Cerebellar nuclear complex (tissue), 1 donor: ENCODE measurements at places on chromosomes 11 and 22.
A peak's percentile ranks its signal among the peaks of the same experiment; 100 is the strongest.

GRCh38 chr11:2662430-2663299 lies 37.1 kb downstream of the KCNQ1OT1 start:
- DNase-seq, result no peak

DNA sequence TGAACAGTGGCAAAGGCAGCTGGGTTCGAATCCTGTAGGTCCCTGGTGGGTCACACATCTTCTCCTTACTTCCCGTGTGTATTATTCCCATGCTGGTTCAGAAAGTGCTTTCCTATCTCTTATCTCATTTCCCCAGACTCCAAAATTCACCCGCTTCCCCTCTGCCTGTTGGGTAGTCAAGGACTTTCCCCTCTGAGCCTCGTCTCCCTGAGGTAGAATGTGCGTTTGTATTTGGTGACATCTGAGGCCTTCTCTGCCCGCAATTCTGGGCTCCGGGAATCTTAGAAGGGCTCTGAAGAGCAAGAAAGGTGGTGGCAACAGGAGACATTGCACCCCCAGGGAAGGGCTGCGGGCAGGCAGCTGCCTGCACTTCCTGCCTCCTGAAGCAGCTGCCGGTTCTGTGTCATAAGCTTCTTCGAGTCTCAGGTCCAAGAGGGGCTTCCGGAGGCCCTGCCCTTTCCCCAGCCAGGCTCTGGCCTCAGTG lies 5.9 kb downstream of the LRRC32 start:
- DNase-seq, result no peak

GRCh38 chr22:23219822-23220484 lies 39.6 kb downstream of the BCR start:
- DNase-seq, result no peak

GRCh38 chr22:38842512-38843200 lies 1.2 kb downstream of the NPTXR start:
- DNase-seq, result no peak

DNA sequence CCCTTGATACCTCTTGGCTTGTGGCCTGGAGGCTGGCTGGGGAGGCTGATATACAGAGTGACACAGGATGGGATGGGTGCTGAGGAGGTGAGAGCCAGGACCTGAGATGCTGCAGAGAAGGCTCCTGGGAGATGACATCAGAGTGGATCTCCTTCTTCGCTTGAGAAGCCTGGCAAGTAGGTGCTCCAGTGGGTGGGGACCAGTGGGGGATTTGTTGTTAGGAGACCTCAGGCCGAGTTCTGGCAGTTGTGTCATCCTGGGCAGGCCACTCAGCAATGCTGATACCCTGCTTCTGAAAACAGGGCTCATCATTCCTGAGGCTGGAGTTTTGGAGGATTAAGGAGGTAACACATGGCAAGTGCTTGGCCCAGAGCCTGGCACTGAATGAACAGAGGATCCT lies 1.9 kb upstream of the NDUFV1 start:
- no peak for DNase-seq

DNA sequence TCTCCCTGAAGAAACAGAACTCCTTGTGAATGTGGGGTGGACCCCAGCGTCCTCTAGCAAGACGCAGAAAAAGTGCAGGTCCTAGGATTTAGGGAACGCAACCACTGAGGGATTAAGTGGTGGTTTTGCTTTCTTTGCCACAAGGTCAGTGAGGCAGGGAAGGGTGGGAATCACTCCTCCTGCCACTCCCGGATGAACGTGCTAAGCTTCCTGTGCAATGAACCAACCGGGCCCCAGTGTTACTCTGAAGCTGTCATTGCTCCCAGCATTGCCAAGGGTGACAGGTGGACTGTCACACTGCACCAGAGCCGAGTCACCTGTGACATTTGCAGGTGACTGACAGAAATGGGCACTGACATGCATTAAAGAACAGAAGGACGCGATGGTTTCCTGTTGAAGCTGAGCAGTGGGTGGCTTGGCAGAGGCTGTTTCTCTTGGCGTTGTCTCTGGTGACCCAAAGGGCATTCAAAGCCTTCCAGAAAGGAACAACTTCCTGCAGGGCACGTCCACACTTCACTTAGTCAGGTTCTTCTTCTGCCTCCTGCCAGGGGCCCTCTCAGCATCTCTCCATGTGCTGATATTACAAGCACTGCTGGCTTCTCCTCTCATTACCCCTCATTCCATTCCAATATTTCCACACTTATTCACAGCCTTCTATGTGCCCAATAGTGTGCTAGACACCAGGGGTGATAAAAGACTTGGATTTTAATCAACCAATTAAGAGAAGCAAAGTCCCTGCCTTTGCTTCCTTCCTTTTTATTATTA lies 9.7 kb downstream of the KIRREL3 start:
- peak; percentile 58 for DNase-seq
